Ureter (tissue), 1 donor: ENCODE measurements at places on chromosomes 13 and 19. TPM values are rescaled to one million over a fixed set of nuclear protein-coding genes. Genes with fewer than 3 reads are reported as not detected.

DNA sequence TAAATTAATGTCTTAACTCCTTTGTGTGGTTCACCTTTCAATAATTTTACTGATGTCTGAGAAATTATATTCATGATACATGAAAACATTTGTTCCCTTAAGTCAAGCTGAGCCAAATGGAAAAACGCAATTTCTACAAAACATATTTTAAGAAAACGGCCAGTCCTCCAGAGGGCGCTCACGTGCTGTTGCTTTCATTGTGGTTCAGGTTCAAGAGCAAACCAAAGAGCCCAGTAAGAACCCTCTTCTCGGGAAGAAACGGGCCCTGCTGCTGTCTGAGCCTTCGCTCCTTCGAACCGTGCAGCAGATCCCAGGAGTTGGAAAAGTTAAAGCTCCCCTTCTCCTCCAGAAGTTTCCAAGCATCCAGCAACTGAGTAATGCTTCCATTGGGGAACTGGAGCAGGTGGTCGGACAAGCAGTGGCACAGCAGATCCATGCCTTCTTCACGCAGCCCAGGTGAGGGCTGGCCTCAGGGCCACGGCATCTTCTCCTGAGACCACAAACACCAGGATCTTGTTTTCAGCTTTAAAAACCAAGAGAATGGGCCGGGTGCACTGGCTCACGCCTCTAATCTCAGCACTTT is 4.3 kb downstream of the FAAP24 start:
- peak; percentile 73 for DNase-seq

GRCh38 chr13:109422161-109422560 is 364.2 kb downstream of the IRS2 start:
- DNase-seq = no peak

The SRRM5 gene
- 1.0 TPM for total RNA-seq

- no peak for DNase-seq
Measured at GRCh38 chr13:60759499-60759898, 362.5 kb downstream of the TDRD3 start.

DNA sequence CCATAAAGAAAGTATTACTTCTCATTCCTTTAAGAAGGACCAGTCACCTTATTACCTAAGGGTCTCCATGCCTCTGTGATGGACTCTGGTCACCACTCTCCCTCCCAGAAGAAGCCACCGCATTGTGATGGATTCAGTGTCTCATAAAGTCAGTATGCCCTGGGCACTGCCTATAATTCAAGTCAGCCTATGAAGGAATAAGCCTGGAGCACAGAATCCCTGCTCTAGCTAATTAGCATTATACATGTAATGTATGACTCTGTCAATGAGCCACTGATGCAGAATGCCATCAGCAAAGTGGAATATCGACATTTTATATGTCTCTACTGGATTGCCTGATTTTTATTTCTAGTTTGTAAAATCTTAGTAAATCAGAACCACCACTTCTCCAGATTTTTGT is 14.9 kb upstream of the FREM2 start:
- DNase-seq = no peak

DNA sequence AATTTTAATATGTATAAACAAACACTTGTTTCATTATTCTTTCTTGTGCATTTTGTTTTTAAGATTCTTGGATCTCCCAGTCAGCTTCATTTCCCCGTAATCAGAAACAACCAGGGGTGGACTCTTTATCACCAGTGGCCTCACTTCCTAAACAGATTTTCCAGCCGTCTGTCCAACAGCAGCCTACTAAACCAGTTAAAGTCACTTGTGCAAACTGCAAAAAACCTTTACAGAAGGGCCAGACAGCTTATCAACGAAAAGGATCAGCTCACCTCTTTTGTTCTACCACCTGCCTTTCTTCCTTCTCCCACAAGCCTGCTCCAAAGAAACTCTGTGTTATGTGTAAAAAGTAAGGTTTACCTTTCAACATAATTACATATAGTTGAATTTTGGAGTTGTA is 44.3 kb downstream of the ZMYM2 start:
- no peak for DNase-seq

DNA sequence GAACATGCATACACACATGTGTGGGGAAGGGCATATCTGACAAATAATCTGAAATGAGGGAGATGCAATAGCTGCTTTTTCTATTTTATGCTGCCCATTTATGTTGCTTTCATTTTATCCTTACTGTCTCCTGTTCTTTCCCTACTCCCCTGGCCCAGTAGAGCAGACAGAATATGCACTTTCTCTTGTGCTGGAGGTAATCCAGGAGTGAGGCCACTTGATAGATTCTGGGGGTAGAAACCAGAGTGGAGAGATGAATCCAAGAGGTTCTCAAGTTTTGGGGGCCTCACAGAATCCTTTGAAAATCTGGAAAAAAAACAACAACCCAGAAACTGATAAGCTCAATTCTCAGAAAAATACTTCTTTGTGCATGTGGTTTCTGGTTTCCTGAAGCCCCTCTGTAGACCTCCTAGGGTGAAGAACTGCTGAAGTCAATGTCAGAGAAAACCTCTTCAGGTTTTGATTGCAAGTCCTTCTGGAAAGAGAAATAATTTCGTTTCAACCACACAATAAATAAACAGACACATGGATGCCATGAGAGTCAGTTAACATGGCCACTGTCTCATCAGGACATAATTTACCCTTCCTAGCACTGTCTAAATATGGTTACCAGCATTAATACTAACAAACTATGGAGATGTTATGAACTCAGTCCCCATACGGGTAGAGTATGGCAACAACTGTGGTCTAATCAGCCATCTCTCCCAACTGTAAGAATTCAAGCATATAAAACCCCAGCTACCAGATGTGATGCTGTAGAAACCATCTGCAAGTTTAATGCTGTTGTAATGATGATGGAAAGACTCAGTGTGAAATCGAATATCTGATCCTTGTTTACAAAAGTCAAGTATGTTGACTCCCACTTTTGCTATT is 355.6 kb downstream of the SLC7A1 start:
- DNase-seq = no peak

DNA sequence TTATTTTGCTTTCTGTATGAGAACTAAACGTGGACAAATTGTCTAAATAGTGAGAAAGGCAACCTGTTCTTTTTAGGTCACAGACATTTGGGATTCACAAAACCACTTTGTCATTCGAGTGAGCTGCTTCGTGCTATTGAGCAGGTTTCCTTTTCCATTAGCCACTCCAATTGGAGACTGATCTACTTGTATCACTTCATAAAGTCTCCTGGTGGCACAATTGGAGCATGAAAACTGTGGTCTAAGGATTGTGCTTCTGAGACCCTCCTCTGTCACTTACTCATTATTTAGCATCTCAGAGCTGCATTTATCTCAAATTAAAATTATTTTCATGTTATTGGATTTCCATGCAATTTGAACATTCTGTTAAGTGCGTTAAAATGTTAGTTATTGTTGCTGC is 397.7 kb downstream of the TDRD3 start:
- DNase-seq = no peak
